ENCODE measurements at places on chromosomes 1 and 21.

- no peak for DNase-seq
Measured at GRCh38 chr1:158121604-158122254, 59.0 kb upstream of the CD1D start.

GRCh38 chr1:156508205-156508954 is 7.8 kb upstream of the MEF2D start:
- DNase-seq = no peak

DNA sequence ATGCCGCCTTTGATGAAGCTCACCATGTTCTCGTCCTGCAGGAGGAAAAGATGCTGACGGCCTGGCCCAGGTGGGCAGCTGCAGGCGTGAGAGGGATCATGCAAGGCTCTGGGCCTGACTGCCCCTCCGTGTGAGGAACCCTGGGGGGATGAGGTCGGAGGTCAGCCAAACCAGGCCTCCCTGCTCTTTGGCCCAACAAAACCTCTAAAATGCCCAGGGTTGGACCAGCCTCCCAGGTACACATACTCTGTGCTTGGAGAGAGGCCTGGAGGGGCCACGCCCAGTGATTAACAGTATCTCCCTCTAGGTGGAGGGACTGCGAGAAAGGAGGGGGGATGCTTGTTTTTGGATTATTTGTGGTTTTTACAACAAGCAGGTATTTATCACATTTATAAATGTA is 21.1 kb downstream of the TTC39A start:
- DNase-seq = no peak

DNA sequence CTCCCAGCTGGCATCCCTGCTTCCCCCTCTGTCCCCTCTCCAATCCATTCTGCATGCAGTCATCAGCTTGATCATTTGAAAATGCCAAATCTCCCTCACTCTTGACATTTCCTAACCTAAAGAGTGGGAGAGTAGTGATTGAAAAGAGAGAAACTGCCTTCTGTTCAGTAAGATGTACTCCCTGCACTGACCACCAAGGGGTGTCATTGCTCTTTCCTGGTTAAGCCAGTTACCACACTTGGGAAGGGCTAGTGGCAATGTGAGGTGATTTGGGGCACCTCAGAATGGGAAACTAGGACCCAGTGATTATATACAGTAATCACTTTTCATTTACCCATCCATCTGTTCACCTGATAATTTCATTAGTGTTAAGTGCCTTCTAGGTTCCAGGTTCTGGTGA is 6.9 kb upstream of the TMEM269 start:
- DNase-seq = no peak

- DNase-seq = no peak
Measured at GRCh38 chr21:35153671-35154070, 104.6 kb upstream of the RUNX1 start.

DNA sequence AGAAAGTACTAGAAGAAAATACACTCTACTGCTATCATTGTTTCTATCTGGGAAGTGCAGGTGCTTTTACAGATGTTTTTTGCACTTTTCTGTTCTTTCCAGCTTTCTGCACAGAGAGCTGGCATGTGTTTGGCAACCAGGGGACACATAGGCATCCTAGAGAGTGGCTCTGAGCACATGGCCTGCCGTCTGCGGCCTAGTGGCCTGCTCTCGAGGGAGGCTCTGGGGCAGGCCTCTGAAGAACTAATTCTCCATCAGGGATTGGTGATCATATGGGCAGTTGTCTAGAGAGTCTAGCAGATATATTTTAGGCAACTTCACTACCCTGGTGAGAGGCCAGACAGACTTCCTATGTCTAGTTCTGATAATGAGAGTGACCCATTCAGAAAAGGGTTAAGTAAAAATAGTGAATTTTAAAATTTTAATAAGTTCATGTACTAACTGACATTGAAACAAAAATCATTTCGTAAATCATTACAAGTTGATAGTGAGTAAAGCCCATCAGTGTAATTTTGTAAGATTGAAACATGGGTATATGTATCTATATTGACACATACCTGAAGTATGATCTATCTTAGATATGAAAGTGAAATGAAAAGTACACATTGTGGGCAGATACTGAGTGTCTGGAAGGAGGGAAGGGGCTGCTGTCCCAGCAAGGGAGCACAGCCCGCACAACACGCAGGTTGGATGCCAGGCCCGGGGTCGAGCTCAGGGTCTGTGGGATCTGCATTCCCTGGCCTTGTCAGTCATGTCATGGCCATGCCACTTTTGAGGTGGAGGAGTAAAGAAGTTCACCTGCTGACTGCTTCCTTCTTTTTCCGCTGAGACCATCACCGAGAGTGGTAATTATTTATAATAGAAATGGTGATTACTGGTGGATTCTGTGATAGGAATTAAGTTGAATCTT is 79.8 kb downstream of the PCBP3 start:
- no peak for DNase-seq

DNA sequence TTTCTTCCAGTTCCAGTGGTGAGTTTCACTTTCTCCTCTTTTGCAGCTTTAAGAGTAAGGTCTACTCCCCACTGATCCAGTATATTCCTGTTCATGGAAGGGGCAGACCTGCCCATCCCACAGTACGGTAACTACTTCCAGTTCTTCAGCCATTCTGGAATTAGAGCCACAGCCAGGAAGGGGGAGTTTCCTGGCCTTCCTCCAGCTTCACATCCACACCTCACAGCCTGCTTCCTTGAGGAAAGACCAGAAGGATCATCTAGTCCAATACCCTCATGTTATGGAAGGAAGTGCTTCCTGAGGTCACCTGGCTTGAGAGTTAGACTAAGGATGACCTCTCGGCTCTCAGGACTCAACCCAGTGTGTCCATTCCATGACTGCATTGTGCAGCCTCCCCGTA is 597.8 kb downstream of the KIF26B start:
- DNase-seq = no peak

- no peak for DNase-seq
Measured at GRCh38 chr1:196877964-196878363, 9.9 kb upstream of the CFHR4 start.

DNA sequence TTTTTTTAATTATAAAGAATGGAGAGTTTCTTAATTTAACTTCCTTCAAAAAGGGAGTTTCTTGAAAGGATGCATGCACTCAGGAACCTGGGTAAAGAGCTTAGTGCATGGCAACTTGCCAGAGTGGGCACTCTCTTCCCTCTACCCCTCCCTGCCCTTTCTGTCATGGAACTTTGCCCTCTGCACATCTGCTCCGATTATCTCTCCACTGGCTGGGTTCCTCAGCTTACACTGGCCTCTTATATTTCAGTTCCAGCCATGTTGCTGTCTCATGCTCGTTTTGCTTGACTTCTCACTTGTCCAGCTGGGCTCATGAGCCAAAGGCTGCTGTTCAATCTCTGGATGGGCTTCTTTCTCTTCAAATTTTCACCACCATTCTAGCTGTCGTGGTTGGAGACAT is 87.0 kb downstream of the NCAM2 start:
- no peak for DNase-seq

DNA sequence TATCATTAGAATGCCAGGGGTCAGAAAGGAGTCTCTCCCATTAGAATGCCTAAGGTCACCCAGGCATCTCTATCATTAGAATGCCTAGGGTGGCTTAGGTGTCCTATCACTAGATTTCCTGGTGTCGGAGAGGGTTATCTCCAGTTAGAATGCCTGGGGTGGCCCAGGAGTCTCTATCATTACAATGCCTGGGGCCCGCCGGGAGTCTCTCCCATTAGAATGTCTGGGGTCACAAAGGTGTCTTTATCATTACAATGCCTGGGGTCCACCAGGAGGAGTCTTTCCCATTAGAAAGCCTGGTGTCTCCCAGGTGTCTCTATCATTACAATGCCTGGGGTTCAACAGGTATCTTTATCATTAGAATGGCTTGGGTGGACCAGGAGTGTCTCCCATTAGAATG is 56.2 kb downstream of the RNF187 start:
- no peak for DNase-seq

- no peak for DNase-seq
Measured at GRCh38 chr1:36643371-36644270, 160.9 kb upstream of the CSF3R start.

All from HS-5 (cell line).